Left colon (tissue), 2 donors: ENCODE measurements at places on chromosomes 13 and 19.

DNA sequence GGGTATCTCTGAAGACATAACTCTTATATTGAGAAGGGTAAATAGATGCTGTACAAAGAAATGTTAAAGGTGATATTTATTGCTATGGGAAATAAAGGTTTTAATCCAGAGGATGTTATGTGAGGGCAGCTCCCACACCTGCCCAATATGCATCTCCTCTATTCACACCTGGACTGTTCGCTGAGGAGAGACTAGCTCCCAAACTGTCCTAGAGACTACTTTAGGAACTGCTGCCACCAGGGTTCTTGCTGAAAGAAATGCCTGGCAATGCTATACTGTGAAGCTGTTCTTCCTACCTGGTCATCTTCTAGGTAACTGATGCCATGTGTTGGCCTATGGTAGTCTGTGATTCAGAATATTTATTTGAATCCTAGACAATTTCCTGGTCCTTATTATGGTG is 1421.5 kb upstream of the SPRY2 start:
- DNase-seq, result no peak

DNA sequence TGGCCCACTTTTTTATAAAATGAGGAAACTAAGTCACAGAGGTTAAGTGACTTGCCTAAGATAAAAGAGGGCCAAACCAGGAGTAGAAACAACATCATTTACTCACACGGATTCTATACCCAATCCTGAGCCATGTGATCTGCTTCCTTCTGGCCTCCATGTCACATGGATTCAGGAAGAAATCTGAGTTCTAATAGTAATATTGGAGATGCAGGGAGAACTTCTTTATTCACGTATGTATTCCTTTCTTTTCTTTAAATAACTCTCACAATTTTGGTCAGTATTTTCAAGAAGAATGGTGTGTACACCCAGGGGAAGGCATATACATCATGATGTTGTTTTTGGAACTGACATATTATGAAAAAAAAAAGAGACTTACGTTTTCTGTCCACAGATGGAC is 1.8 kb downstream of the POSTN start:
- no peak for DNase-seq

DNA sequence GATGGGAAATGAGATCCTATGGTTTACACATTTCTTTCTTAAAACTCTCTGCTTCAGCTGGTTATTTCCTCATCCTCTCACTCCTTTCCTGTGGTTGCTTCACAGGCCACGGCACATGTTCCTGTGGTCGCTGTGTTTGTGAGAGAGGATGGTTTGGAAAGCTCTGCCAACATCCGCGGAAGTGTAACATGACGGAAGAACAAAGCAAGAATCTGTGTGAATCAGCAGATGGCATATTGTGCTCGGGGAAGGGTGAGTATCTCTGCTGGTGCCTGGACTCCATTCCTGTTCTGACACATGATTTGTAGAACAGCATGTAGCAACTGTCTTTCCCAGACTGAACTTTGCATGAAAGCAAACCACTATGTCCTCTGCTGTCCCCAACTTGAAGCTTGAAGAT is 254.2 kb downstream of the ITGBL1 start:
- DNase-seq, result no peak

DNA sequence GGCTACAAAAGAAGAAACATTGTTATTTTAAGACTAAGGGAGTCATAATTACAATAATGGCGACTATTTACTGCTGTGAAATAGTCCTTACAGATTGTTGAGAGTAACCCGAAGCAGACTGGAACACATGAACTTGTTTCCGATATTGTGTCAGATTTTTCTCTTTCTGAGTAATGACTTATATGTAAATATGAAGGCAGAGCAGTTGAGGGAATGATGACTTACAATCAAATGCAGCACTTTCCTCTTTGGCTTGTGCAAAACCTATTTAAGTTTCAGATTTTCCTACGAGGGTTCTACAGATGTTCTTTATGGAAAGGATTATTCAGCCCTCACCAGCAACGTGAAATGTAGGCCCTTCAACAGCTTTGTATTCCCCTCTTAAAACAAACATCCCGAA is 198.6 kb downstream of the RGCC start:
- no peak for DNase-seq

DNA sequence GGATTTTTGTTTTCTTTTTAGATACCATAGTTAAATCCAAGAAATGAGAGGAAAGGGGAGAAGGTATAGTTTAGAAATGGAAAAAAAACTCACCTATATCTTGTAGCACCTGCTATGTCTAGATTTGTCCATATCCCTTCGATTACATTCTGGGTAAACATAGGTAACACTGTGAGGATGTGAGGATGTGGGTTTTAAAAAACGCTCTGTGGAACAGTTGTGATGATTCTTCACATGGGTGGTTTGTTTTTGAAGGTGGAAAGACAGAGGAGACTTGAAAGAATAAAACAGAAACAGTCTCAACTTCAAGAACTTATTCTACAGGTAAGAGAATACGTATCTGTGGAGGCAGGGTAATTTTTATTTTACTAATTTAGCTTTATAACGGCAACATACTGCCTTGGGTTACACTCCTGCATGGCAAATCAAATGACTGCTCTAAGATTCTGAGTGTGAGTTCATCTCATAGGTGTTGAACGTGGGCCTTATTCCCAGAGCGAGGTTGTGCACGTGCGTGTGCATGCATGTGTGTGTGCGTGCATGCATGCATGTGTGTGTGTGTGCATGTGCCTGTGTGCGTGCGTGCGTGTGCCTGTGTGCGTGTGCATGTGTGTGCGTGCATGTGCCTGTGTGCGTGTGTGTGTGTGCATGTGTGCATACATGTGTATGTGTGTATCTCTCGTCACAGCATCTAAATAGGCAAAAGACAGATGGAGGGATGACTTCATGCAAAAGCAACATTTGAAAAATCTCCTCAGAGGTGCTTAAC is 23.5 kb downstream of the ATP4B start:
- no peak for DNase-seq
